Activated CD4-positive, alpha-beta memory T cell treated with anti-CD3 and anti-CD28 coated beads, Interleukin-2, amount 10 ng/mL, durations not matched to agents 7 days and 5 days (primary cell): ENCODE measurements at places on chromosomes 3 and 15. TPM values are rescaled to one million over a fixed set of nuclear protein-coding genes. Genes with fewer than 3 reads are reported as not detected.

GCNT3 gene
- not detected for total RNA-seq

GAP43 gene
- total RNA-seq, result not detected

RBPMS2 gene
- not detected for total RNA-seq

ZBTB47 gene
- total RNA-seq, result 1.1 TPM

TGM4 gene
- total RNA-seq, result not detected

- DNase-seq, result no peak
Observed at GRCh38 chr3:156587760-156588069, 32.8 kb upstream of the SSR3 start.

DNA sequence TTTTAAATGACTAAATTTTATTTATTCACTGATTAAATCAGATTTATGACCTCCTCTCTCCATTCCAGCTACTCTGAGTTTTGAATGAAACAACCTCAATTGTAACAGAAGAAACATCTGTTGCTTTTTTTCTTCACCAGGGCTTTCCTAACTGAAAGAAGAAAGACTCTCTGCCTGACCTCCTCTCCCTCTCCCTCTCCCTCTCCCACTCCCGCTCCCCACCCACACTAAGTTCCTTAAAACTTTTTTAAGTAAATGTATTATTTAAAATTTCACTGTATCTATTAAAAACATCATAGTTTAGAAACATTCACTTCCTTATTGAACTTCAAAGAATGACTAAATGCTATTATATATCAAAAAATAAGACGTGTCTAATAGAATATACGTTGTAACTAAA, 122.0 kb downstream of the TFDP2 start:
- no peak for DNase-seq

GRCh38 chr3:46998121-46998851, 18.8 kb downstream of the NBEAL2 start:
- peak; percentile 72 for DNase-seq

- no peak for DNase-seq
Observed at GRCh38 chr15:63372018-63372705, 9.5 kb downstream of the CA12 start.

DNA sequence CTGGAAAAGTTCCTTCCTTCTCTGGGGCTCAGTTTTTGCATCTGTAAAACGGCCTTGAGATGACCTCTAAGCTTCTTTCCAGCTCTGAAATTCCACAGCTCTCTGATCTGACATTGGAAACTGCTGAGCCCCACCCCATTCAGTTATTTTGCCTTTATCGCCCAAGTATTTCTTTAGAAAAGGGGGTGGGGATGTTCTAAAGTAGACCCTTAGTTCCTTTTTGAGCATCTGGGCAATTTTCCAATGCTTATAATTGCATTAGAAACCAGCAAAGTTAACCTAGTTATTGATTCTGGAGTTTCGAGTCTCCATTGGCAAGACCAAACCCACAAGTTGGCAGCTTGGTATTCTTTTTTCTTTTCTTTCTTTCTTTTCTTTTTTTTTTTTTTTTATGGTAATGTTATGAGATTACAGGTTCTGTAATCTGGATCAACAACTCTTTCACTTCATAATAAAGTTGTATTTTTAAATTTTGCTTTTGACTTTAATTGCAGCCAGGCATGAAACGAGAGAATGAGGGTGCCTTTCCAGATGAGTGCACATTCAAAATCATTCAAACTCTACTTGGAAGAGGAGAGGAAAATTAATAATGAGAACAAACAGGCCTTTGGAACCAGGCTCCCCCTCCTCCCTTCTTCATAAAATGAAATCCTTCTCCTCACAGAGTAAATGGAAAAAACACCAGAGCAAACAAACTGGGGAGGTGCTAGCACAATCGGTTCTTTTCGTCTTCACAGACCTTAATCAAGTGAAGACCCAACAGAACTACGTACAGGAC, 76.8 kb upstream of the LRIG1 start:
- no peak for DNase-seq

GRCh38 chr3:102510663-102511062, 75.8 kb downstream of the ZPLD1 start:
- DNase-seq, result no peak
